HS-5 (cell line): ENCODE measurements at places on chromosomes 7 and 10.

DNA sequence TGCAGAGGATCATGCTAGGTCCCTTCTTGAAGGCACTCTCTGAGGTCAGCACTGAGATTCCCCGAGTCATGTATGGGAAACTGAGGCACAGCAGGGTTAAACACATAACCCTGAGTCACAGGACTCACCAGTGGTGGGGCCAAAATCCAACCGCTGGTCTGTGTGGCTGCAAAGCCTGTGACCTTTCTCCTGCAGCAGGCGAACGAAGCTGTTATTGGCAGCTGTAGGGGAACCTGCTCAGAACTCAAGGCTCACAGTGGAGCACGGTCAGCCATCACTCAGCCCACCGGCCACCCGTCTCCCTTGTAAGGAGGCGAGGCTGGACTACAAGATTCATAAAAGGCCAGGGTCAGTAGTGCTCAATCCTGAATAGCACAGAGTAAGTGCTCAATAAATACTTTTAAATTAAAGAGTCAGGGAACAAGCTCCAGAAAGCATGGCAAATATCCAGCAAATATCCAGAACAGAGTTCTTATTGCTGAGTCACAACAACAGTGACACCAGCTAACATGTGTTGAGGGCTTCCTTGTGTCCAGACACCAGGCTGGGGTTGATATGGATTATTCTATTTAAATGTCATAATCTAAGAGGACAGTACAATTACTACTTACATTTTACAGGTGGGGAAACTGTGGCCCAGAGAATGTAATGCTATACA lies 34.9 kb downstream of the CHST15 start:
- no peak for DNase-seq

- no peak for DNase-seq
Observed at GRCh38 chr10:63133821-63134557, 861 bp downstream of the NRBF2 start.

DNA sequence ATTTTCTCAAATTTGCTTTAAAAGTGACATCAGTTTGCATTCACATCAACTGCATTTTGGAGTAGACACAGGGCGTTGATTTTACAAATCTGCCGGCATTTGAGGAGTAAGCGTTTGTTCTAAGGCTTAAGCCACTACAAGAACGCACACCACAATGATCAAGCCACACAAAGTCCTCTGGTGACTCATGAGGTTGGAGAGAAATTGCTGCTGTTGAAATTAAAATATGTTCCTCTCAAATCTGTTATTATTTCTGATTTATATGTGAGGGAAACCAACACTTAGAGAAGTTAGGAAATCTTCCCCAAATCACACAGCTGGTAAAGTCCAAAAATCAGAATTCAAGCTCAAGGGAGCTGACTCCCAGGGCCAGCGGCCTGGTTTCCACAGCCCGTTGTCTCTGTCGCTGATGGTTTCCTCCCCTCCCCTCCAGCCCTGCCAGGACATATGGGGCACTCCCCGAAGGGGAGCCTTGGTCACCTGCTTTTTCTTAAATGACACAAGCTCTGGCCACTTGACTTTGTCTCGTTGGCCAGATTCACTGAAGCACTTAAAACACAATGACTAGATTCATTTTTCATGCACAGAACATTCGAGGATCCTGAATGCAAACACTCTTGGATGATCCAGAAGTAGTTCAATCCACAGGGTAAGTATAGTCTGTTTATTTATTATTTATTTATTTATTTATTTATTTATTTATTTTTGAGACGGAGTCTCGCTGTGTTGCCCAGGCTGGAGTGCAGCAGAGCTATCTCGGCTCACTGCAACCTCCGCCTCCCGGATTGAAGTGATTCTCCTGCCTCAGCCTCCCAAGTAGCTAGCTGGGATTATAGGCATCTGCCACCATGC lies 29.2 kb upstream of the KLF6 start:
- no peak for DNase-seq

GRCh38 chr7:100373261-100373831 lies at the start of gene PILRA:
Gene PILRA, plus strand, starts transcription at chr7:100373487. Its CDS starts 170 bp downstream, at chr7:100373657.
- DNase-seq: no peak

- no peak for DNase-seq
Observed at GRCh38 chr7:5248201-5248885, 34.4 kb upstream of the SLC29A4 start.

GRCh38 chr10:81026591-81026990 lies 488.9 kb downstream of the SH2D4B start:
- DNase-seq: peak; percentile 75

DNA sequence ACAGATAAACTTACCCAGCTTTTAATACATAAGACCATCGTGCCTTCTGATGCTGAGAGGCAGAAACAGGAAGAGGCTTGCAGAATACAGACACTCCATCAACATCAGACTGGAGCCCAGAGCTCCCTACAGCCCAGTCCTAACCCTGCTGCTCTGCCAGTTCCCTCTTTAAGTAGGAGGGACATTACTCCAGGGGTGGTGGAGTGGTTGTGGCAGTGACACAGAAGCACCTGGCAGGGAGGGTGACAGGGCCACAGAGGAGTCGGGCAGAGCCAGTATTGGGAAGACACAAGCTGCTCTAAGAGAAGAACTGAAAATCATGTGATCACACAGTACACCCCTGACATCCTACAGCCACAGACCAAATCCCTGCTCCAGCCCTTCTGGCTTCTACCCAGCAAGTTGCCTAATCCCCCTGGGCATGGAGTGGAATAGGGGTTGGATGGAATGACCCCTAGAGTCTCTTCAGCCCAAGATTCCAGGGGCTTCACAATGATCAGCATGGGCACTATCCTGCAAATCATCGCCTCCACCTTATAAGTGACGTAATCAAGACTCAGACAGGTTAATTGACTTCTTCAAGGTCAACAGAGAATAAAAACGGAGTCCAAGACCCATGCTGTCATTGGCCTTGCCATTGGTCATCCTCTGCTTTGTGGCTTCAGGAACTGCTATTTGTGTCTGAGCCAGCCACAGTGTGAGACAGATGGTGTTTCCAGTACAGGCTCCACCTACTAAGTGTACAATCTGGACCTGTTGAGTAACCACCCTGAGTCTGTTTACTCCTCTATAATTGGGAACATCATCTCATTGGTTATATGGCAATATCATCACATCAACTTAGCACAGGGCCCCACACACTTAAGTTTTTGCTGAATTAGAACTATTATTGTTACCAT lies 61.1 kb upstream of the ZMIZ1 start:
- DNase-seq: no peak

DNA sequence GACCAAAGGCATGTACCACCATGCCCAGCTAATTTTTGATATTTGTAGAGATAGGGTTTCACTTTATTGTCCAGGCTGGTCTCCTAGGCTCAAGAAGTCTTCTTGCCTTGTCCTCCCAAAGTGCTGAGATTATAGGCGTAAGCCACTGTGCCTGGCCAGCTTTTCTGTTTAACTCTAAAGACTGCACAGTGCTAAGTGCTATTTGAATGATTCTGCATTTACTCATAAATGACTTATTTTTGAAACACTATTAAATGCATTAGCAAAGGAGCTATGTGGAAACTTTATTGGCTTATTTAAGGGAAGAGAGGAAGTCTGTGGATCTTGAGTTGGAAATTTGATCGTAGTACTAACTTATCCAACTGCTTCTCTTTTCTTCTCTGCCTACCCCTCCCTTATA lies 89.1 kb downstream of the NT5C2 start:
- no peak for DNase-seq

DNA sequence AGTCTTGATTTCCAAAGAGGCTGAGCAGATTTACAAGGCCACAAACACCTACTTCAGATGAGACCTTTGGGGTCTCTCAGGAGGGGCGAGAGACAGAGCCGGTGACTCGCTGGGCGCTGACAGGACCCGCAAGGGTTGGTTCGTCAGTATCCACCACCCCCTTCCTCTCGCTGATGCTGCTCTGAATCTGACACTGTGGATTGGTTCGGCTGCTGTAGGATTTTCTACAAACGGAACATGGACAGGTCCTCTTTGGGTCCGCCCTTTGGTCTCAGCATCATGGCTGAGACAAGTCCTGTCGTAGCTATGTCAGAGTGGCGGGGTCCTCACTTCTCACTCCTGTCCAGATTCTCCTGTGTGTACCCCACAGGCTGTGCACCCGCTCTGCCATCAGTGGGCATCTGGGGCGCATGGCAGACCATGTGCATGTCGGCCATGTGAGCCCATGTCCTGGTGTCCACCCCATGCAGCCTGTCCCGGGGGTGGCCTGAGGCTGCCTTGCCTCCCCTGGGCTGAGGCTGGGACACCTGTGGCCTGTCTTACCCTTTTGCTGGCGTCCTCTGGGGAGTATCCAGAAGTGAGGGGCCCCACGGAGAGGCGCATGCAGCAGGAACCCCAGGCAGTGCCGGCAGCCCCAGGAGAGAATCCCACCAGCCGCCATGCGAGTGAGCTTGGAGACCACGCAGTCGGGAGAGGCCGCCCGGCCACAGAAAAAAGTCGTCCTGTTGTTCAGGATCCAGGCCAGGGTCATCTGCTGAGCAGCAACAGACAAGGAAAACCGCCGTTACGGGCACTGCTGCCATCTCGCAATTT lies 21.6 kb upstream of the FAM20C start:
- DNase-seq: no peak

GRCh38 chr7:30476459-30477145 lies 2.0 kb downstream of the NOD1 start:
- no peak for DNase-seq

- no peak for DNase-seq
Observed at GRCh38 chr10:35822316-35822715, 180.2 kb upstream of the FZD8 start.

GRCh38 chr7:90596671-90597562 lies 796 bp downstream of the CDK14 start:
- DNase-seq: no peak

- no peak for DNase-seq
Observed at GRCh38 chr7:4144172-4144701, 537.9 kb upstream of the FOXK1 start.

DNA sequence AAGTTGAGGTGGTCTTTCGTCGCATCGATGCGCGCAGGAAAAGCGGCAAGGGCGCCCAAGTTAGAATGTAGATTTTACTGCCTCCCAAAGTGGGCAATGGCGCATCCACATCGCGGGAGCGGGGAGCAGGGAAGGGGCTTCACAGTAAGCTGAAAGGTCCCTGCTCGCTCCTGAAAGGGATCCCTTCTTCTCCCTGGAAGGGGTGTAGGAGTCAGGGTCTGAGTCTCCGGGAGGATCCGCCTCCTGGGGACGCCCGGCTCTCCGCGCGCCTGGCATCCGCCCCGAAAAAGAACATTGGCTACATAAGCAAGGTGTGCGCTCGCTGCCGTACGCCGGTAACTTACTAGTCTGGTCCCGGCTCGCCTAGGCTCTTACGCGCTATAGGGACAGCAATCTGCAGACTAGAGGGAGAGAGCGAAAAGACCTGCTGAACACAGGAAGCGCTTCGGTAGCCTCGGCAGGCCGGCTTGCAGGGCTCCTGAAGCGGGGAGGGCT lies 804 bp downstream of the UNC5B start:
- DNase-seq: no peak

- no peak for DNase-seq
Observed at GRCh38 chr7:106999023-106999422, 45.5 kb upstream of the PRKAR2B start.

DNA sequence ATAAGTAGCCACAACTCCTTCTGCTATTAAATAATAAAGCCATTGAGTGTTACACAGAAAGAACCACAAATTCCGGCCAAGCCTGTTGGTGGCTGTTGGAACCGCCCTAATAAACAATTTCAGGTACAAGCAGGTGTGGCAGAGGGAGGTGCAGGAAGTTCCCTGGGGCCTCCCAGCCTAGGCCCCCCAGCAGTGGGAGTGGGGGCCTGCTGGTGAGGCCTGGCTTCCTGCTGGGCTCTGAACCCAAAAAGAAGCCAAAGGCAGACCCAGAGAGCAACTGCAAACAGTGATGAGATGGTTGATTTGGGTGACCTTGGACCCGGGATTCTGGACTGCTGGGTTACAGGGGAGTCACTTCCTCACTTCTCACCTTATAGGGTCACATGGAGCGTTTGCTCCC lies 21.0 kb upstream of the LMTK2 start:
- no peak for DNase-seq

DNA sequence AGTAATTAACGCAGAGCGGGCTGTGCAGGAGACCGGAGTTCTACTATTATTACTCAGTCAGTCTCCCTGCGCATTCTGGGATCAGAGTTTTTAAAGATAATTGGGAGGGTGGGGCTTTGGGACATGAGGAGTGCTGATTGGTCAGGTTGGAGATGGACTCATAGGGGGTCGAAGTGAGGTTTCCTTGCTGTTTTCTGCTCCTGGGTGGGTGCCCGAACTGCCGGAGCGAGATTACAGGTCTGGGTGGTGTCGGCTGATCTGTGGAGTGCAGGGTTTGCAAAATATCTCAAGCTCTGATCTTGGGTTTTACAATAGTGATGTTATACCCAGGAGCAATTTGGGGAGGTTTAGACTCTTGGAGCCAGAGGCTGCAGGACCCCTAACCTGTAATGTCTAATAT lies 3.9 kb upstream of the LRRC27 start:
- no peak for DNase-seq

GRCh38 chr10:64159910-64160872 lies 639.0 kb downstream of the REEP3 start:
- no peak for DNase-seq

GRCh38 chr10:27188259-27188658 lies 33.1 kb downstream of the MASTL start:
- no peak for DNase-seq

GRCh38 chr7:155009570-155010157 lies 6.7 kb upstream of the PAXIP1 start:
- no peak for DNase-seq

DNA sequence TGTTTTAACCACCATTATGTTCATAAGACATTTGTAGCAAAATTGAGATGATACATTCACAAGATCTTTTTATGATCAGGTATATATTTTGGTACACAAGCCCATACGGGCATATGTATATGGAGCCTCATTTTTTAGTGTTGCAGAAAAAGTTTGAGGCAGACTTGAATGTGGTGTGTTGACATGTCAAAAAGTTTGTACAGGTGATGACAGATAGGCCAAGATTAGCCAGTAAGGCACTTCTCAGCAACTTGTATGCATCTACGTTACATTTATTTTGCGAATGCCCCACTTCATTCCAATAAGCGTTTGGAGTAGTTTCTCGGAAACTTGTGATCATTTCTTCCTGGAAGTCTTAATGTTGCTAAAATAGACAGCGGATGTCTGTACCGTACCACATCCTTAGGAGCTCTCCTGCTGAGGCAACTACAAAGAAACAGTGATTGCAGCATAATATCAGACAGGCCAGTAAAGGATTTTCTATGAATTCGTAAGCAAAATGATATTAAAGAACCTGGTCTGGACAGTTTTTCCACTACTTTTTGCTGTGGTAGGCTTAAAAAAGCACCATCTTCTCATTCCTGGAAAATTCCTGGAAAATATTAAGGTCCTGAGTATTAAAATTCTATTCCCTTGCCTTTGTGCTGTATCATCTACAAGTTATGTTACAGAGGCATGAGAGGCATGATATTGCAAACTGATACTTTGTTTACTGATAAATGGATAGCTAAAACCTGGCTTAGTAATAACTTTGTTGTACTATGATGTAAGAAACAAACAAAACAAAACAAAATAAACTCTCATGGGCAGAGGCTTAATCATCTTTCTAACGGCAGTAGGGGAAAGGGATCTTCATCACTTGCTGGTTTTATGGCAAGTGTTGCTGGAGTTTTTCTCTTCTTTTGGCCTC lies 153.6 kb downstream of the HDAC9 start:
- no peak for DNase-seq
